Left renal cortex interstitium (tissue), 4 donors: ENCODE measurements at places on chromosomes 3 and 15.

- DNase-seq: no peak
Measured at GRCh38 chr15:27681038-27681437, 418.1 kb downstream of the OCA2 start.

DNA sequence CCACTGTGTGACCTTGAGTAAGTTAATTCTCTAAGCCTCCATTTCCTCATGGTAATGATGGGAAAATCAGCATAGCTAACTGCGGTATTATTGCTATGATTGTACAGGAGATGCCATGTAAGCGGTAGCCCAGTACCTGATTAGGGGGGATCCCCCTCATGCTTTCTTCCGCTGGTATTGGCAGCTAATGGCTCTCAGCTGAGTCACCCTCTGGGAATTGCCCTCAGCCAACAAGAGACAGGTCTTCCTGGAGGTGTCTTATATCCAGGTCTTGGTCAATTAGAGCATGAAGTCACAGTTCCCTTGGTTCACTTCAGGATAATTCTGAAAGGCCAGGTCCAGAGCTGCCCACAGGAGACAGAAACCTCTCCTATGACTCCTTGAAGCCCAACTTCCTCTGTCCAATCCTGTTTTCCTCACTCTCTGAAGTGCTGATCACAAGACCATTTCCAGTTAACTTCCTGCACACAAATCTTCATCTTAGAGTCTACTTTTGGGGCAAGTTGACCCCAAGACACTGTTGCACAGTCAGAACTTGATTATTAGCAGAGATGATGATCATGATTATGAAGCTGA is 724.7 kb upstream of the ZNF385D start:
- DNase-seq: no peak

DNA sequence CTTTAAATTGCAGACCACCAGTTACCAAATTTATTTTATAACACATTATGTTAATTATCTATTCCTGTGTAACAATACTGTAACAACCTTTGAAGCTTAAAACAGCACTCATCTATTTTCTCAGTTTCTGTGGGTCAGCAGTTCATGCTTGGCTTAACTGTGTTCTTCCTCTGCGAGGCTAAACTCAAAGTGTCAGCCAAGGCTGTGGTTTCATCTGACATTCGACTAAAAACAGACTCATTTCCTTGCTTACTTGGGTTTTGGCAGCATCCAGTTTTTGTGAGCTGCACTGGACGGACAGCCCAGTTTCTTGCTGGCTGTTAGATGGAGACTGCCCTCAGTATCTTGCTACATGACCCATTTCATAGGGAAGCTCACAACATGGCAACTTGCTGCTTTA is 247.3 kb upstream of the KCNH8 start:
- no peak for DNase-seq

GRCh38 chr3:119748991-119749390 is 32.9 kb upstream of the NR1I2 start:
- peak; percentile 6 for DNase-seq

DNA sequence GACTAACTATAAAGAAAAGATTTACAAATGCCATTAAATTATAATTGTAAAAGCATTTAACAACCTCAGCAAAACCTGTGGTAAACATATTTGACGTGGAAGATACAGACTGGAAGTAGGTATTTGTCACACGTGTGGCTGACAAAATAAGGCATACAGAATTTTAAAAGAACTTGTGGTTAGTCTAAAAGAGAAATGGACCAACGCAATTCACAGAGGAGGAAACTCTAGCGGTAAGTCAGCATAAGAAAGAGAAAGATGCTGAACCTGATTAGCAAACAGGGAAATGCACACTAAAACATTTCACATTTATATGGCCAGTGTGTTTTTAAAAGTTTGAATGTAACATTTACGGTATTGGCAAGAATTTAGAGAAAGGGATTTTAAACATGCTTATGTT is 35.3 kb downstream of the KCNH8 start:
- no peak for DNase-seq

GRCh38 chr3:43748179-43748578 is 57.4 kb downstream of the ABHD5 start:
- no peak for DNase-seq

- no peak for DNase-seq
Measured at GRCh38 chr3:46938118-46938517, 38.4 kb downstream of the CCDC12 start.

GRCh38 chr15:72113347-72114031 is 4.5 kb downstream of the MYO9A start:
- no peak for DNase-seq

DNA sequence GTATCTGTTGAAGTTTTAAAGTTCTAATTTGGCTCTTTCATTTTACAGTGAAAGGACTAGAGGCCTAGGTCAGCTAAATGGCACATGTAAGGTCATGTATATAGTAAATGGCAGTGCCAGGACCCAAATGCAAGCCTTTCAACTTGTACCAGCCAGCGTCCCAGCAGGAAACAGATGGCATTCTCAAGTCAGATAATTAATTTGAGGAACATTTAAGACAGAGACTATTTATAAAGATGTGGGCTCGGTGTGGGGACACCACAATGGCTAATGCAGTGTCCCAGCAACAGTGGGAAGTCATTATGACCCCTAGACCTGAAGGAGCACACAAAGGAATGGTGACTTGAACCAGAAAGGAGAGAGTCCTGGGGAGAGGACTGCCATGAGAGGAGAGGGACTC is 6.1 kb downstream of the MINDY4B start:
- no peak for DNase-seq

DNA sequence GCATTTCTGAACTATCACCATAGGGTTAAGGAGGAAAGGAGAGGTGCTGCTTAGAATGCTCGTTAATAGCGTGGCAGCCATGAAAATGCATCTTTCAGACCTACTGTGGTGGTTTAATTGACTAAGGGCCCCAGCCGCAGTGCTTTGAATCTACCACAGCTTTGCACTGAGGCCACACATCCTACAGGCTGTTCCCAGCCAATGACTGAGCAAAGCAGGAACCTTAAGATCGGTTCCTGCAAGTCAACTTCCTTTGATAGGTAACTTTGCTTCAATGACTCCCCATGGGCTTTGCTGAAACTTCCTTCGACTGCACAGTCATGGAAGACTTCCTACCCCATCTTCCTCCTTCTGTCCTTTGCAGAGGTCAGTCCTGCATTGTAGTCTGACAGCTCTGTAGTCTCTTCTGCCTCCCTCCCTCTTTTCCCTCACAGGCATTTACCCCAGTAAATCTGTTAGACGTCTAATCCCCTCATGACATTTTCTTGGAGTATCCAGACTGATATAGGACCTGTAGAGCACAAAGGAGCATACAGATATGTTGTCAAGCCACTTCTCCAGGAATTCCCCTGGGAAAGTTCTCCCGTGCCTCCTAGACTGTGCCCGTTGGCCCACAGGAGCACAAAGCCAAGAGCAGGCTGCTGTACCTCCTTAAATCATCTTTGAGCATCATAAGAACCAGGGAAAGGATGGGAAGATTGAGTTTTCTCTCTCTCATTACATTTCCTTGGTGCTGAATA is 2.6 kb upstream of the BCL2A1 start:
- no peak for DNase-seq

GRCh38 chr15:67358812-67359211 is 104.2 kb downstream of the IQCH start:
- DNase-seq: no peak

DNA sequence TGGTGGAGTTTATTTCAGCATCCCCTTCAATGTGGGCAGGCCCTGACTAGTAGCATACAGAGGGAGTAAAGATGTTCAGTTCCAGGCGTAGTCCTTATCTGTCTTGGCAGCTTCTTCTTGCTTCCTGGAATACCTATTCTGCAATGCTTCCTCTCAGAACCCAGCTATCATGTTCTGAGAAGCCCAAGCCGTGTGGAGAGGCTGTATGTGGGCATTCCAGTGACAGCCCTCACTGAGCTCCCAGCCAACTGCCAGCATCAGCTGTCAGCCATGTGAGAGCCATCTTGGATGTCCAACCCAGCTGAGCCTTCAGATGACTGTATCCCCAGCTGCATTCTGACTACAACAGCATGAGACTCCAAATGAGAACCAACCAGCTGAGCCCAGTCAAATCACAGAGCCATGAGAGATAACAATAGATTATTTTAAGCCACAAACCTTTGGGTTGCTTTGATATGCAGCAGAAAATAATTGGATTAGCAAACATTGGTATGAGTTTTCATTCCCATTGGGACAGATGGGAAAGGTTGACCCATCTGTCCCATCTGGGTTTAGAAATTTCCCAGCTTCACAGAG is 8.4 kb upstream of the CMTM7 start:
- DNase-seq: no peak

- no peak for DNase-seq
Measured at GRCh38 chr3:87076946-87077345, 86.0 kb upstream of the VGLL3 start.

GRCh38 chr3:194707147-194707540 is 21.5 kb downstream of the FAM43A start:
- DNase-seq: no peak

- no peak for DNase-seq
Measured at GRCh38 chr15:89034305-89034704, 54.0 kb upstream of the ABHD2 start.

GRCh38 chr3:126070146-126070545 is 13.8 kb downstream of the SLC41A3 start:
- no peak for DNase-seq

GRCh38 chr3:50651920-50652529 is 22.7 kb upstream of the DOCK3 start:
- no peak for DNase-seq

GRCh38 chr3:15630646-15631350 is 29.3 kb downstream of the BTD start:
- peak; percentile 49 for DNase-seq

DNA sequence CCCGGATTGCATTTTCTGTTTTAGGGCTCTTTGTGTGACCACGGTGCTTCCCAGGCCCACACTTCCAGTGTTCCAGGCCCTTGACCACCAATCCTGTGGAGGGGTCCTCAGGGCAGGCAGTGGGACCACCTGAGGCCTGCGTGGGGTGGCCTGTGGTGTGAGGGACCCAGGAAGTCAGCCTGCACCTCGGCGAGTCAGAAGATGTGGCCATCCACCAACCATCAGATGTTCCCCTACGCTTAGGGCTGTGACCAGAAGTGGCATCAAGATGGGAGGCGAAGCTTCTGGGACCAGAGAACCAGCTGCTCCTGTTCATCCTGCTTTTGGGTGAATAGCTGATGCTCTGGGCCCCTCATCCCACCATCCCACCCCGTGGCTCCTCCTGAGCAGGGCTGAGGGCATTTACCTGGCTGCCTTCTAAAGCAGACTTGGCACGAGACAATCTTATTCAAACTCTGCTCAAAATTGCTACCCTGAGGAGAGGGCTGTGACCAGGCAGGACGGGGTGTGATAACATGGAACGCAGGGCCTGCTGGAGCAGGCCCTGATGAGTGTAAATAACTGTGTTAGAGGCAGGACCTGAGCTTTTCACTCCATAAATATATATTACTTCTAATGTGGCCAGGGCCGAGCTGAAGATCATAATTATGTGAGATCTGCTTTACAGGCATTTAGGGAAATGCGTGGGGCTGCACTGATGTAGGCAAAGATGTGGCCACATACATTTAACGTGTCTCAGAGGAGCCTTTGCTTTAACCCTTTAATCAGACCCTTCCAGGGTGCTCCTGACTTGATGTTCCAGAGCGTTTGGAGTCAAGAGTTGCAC is 28.8 kb downstream of the SMAD3 start:
- DNase-seq: no peak

GRCh38 chr3:58492494-58492905 is 604 bp downstream of the KCTD6 start:
- no peak for DNase-seq

DNA sequence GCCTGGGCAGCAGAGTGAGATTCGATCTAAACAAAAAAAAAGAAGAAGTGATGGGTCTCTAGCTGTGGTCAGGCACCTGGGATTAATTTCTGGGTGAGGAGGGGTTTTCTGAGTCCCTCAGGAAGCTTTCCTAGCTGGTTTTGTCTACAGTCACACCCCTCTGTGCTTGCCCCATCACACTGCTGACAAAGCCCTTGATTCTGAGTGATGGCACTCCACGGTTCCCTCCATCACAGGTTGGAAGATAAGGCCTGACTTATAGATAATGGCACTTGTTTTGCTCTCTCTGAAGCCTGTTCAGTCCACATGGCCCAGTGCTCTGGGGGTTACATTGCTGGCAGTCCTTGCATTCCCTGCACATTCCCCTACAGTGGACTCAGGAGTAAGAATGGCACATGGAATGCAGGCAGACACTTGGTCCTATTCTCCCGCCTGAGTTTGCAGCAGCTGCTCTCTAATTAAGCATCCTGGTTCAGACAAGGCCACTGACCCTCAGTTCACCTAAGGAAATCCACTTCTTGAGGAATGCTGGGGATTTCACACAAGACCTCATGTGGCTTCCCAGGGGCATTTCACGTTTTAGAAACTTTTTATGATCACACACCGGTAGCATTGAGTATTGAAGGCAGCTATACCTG is 81.0 kb upstream of the NMNAT3 start:
- no peak for DNase-seq

- DNase-seq: no peak
Measured at GRCh38 chr15:60614862-60615771, 136.2 kb upstream of the ICE2 start.

- DNase-seq: no peak
Measured at GRCh38 chr15:99153026-99153535, 48.2 kb downstream of the SYNM start.

- no peak for DNase-seq
Measured at GRCh38 chr3:5698851-5699250, 511.3 kb downstream of the EDEM1 start.

DNA sequence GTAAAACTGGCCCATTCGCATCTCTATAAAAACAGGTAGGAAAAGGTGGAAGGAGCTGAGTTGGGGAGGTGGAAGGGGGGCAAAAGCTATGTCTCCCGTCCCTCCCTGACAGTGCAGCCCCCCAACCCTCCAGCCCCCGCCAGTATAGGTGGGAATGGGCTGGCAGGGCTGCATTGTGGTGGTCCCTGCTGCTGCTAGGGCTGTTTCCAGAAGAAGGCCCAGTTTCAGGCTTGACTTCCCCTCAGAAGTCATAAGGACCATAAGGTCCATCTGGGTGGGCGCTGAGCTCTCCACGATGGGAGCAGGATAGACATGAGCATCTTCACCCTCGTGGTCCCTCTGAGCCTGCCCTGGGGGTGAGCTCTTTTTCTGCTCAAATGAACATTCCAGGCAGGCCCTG is 44.2 kb downstream of the APBA2 start:
- DNase-seq: no peak

DNA sequence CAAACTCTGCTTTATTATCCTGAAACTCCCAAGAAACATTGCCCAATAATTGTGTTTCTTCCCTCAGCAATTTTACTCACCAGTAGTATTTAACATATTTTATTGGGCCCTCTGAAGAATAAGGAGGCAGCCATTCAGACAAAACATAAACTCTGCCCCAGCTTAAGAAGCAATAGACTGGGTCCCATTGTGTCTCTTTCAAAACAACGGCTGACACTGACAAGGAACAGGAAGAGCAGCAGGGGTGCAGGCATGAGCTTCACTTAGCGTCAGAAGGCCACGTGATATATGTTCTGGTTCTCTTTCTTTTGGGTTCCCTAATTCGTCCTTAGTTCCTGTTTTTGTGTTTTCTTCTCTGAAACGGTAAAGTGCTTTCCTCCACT is 242.3 kb downstream of the FHIT start:
- no peak for DNase-seq

GRCh38 chr15:41981371-41982132 is 9.2 kb upstream of the EHD4 start:
- DNase-seq: no peak
